ENCODE measurements at places on chromosomes 4 and X. TPM values are rescaled to one million over a fixed set of nuclear protein-coding genes. Genes with fewer than 3 reads are reported as not detected.

MAEA gene
- polyA plus RNA-seq: 73.0 TPM

FAM114A1 gene
- polyA plus RNA-seq: 35.9 TPM

RRH gene
- 0.34 TPM for polyA plus RNA-seq

TLR3 gene
- 15.9 TPM for polyA plus RNA-seq

BEND2 gene
- polyA plus RNA-seq: 0.07 TPM

TMPRSS11B gene
- 0.11 TPM for polyA plus RNA-seq

PABPC1L2B gene
- polyA plus RNA-seq: 0.06 TPM

CXCL1 gene
- 0.55 TPM for polyA plus RNA-seq

TACR3 gene
- polyA plus RNA-seq: 2.0 TPM

ARHGEF38 gene
- polyA plus RNA-seq: 8.7 TPM

GAGE12J gene
- not detected for polyA plus RNA-seq

FAM47E gene
- 5.0 TPM for polyA plus RNA-seq

SLC26A1 gene
- polyA plus RNA-seq: 15.9 TPM

DSPP gene
- polyA plus RNA-seq: not detected

HTN3 gene
- not detected for polyA plus RNA-seq

HMX1 gene
- not detected for polyA plus RNA-seq

SORCS2 gene
- 9.9 TPM for polyA plus RNA-seq

BANK1 gene
- 2.7 TPM for polyA plus RNA-seq

- no peak for DNase-seq
Measured at GRCh38 chrX:7444967-7445366, 297.0 kb upstream of the PUDP start.

GRCh38 chr4:152535360-152535902 is 461 bp downstream of the FBXW7 start:
- no peak for DNase-seq

DNA sequence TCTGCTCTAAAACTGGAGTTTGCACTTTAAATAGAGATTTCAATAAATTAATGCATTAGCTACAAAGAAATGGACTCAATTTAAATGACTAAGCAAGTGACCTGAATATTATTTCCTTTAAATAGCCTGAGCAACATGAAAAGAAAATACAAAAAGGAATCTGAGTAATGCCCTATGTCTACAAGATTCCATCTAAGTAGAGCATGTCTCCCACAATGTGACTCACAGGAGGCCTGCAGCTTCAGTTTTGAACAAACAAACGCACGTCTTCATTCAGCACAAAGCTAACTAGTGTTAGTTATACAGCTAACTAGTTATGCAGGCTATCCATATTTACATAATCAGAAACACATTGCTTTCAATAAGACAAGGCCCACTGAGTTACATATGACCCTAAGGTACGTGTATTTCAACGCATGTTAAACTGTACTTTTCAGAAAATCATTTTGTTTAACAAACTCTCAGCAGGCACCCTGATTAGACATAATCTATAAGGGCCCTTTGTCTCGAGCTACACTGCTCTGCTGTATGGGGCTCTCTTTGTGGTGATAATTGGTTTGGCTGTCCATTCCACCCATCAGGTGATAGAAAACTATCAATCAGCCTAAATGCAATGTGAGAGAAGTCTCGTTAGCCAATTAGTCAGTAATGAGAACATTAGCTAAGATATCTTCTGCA is 116.5 kb downstream of the MAML3 start:
- DNase-seq: no peak

- no peak for DNase-seq
Measured at GRCh38 chrX:17767734-17768133, 30.4 kb downstream of the SCML1 start.

DNA sequence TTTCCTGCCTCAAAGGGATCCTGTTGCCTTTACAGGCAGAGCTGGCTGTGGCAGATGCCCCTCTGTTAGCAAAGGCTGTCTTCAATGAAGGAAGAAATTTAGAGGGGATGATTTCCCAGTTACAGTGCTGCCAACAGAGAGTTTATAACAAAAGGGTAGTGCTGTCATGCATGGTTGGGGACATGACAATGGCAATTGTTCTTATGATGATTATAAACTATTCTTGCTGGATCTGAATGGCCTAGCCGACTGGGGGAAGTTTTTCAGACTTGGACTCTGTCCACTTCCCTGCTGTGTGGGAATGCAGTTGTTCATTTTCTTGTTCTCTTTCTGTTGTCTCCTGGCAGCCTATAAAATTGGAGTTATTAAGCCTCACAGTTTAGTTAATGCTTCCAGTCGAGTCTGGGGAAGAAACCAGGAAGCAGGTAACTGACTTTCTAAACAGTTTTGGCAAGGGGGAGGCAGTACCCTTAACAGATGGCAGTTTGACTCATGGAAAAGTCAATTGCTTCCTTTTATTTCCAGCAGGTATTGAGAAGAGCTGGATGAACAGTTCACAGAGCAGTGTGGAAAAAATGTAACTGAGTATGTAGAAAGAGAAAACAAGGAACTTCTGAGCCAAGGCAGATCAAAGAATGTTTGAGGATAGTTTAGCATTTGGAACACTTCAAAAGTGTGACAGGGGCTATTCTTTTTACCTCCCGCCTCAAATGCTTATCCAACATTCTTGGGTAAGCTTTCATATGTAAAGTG is 582.6 kb downstream of the RAPGEF2 start:
- DNase-seq: no peak

DNA sequence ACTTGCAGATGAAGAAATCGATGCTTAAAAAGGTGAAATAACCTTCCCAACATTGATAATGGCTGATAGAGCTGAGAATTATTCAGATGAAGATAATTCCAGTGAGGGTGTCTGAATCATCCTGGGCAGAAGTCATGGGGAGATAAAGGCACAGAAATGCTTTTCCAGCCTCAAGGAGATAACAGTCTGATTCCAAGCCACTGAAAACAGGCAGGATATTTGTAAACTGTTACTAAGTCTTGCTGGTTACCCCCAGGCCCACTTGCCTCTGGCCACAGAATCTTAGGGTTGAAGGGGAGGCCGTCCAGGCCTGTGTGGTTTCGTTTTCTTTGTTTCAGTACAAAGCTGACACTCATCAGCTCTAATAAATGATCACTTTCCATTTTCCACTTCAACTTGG is 158.5 kb downstream of the SH3KBP1 start:
- DNase-seq: no peak

- no peak for DNase-seq
Measured at GRCh38 chr4:80171251-80171650, 26.1 kb upstream of the PRDM8 start.

DNA sequence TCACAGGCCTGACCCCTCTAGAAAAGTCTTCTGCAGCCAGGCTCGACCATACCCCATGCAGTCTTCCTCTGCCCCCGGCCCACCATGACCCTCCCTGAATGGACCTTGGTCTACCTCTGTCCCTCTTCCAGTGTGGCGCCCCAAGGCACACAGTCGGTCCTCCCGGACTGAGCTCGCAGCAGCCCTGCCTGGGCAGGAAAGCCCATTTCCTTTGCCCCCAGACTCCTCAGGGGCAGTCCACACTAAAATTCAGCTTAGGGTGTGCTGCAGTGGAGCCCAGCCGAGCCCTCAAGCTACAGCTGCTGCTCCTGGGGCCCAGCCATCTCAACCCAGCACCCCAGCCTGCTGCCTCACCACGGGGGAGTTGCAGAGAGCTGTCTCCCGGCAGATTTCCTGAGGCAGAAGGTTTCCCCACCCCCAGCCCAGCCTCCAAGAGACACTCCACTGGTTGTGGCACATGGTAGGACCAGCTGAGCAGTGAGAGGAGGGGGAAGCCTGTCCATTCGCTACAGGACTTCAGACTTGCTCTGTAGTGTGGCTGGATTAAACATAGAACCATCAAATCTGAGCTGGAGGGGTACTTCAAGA is 37.5 kb upstream of the IQSEC2 start:
- no peak for DNase-seq

GRCh38 chrX:100798484-100799214 is 21.5 kb upstream of the CSTF2 start:
- no peak for DNase-seq

GRCh38 chr4:182918791-182919302 is 1.7 kb upstream of the DCTD start:
- DNase-seq: no peak

DNA sequence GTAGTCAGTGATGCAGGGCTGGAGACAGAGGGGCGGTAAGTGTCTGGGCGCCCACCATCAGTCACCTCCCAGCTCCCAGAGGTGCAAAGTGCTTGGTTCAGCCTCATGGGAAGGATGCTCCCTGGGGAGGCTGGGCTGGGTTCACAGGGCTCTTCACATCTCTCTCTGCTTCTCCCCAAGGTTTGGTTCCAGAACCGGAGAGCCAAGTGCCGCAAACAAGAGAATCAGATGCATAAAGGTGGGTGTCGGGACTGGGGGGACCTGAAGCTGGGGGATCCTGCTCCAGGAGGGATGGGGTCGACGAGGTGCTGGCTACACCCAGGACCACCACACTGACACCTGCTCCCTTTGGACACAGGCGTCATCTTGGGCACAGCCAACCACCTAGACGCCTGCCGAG is 10.1 kb downstream of the SHOX start:
- DNase-seq: no peak

DNA sequence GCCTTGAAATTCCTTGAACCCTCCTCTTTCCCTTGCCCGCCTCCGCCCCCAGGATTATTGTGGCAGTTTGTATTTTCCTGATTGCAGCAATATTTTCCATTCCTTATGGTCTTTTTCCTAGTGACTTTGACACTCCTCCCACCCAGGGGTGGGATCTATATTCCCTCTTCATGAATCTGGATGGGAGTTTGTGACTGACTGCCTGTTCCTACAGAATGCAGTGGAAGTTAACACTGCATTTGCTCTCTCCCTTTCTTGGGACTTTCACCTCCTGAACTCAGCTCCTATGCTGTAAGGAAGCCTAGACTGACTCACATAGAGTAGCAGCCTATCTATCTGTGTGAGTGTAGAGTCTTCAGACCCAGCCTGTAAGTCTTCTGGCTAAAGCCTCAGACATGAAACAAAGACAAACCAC is 2.2 kb downstream of the FUNDC2 start:
- DNase-seq: no peak

DNA sequence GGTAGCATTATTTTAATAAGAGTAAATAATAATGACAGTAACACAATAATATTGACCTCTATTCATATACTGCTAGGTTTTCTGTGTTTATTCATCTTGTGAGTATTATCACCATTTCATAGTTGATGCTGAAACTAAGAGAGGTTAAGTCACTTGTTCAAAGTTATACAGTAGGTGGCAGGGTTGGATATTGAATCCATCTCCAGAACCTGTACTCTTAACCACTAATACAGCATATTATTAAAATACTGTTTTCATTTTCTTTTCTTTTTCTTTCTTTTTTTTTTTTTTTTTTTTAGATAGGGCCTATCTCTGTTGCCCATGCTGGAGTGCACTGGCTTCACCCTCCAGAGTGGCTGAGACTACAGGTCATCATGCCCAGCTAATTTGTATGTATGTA is 7.1 kb upstream of the ELF2 start:
- DNase-seq: no peak

- DNase-seq: no peak
Measured at GRCh38 chrX:16756724-16757123, 29.5 kb upstream of the TXLNG start.

- no peak for DNase-seq
Measured at GRCh38 chrX:105744291-105744690, 78.0 kb upstream of the NRK start.

DNA sequence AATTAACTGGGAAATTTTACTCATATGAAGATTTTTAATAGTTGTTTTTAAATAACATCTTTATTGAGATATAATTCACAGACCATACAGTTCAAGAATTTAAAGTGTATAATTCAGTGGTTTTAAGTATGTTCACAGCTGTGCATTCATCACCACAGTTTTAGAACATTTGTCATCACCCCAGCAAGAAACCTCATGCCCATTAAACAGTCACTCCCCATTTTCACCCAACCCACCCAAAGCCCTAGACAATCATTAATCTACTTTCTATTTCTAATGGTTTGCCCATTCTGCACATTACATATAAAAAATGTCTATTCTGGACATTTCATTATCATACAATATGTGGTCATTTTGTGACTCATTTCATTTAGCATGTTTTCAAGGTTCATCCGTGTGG is 2.8 kb downstream of the UPRT start:
- no peak for DNase-seq

DNA sequence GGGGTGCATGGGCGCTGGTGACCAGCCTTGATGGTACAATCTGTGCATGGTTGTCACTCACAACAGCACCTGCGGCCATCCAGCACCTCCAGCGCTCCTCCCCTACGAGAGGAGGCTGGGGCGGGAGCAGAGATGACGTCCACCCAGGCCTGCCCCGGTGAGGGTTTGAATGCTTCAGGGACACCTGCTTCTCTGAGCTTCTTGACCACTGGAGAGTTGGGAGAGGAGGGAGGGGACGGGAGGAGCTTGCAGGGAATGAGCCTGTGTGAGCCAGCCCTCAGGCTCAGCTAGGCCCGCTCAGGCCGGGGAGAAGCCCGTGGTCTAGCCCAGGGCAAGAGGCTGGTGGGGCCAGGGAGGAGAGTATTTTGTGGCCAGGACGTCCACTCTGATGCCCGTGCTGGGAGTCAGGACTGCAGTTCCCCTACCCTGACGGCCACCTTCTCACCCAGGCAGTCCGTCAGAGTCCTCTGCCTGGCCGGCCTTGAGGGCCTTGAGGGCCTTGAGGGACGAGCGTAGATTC is 59.2 kb downstream of the CPZ start:
- DNase-seq: no peak

- DNase-seq: no peak
Measured at GRCh38 chr4:183747931-183748670, 89.0 kb downstream of the TRAPPC11 start.

- no peak for DNase-seq
Measured at GRCh38 chr4:47661741-47662140, 176.1 kb downstream of the CORIN start.

- DNase-seq: no peak
Measured at GRCh38 chr4:82640540-82640939, 78.8 kb upstream of the TMEM150C start.

GRCh38 chrX:26778320-26778888 is 562.4 kb downstream of the MAGEB5 start:
- DNase-seq: no peak

- no peak for DNase-seq
Measured at GRCh38 chr4:79232540-79232939, 93.3 kb downstream of the NAA11 start.

DNA sequence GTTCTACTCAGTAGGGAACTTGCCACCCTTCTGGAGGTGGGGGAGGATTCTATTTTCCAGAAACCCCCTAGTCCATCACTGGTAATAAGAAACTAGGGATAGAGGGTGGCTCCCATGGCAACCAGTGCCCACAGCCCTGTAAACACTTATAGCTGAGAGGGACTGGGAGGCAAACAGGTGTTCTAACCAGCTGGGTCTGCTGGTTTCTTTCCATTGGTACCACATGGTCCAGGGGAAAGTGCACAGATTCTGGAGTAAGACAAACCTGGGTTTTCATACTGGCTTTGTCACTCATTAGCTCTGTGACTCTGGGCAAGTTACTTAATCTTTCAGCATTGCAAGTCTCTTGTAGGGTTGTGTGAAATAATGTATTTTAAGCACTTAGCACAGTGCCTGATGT is 26.9 kb downstream of the IGSF1 start:
- DNase-seq: no peak

DNA sequence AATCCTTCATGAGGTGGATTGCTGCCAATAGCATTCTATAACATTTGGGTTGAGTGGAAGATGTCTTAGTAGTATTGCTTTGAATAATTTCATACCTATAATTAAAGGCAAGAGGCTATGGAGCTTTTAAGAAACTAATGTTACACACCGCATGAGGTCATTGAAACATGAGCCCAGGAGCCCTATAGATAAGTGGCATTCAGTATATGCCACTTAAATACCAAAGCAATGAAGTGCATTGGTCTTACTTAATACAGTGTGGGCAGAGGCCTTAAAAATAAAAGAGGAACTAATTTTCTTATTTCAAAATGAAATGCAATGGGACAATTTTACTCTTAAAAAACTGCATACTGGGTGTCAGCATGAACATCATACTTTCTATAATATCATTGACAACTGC is 47.5 kb downstream of the SPATA18 start:
- DNase-seq: no peak
